Naive thymus-derived CD4-positive, alpha-beta T cell (primary cell): ENCODE measurements at places on chromosomes 11 and 22.
A peak's percentile ranks its signal among the peaks of the same experiment; 100 is the strongest.

GRCh38 chr11:34165786-34166555 is 60.5 kb downstream of the NAT10 start:
- H3K4me1 ChIP-seq: no peaks in the 10 kb centered on the region
- H3K36me3 ChIP-seq: no peaks in the 10 kb centered on the region
- H3K27me3 ChIP-seq: no peaks in the 10 kb centered on the region
- DNase-seq: no peak

- H3K4me1 ChIP-seq: no peaks in the 10 kb centered on the region
- H3K36me3 ChIP-seq: no peaks in the 10 kb centered on the region
- no peak for DNase-seq
- H3K27me3 ChIP-seq: no peaks in the 10 kb centered on the region
Measured at GRCh38 chr11:43699870-43700269, 19.3 kb downstream of the HSD17B12 start.

- H3K27me3 ChIP-seq: no peaks in the 10 kb centered on the region
- H3K4me1 ChIP-seq: peaks cover 5% of the 10 kb centered on the region
- H3K4me3 ChIP-seq: no peak overlapping the region
- no peaks in the 10 kb centered on the region for H3K36me3 ChIP-seq
Measured at GRCh38 chr22:43292630-43293018, 50.5 kb downstream of the SCUBE1 start.

- H3K4me3 ChIP-seq: peak overlapping the region; percentile 8
- peak overlapping the region; percentile 76 for H3K27ac ChIP-seq
- peak; percentile 85 for DNase-seq
- H3K4me1 ChIP-seq: peaks cover 31% of the 10 kb centered on the region
- peaks cover 27% of the 10 kb centered on the region for H3K36me3 ChIP-seq
Measured at GRCh38 chr11:119306373-119306890, 10.5 kb downstream of the MCAM start.

DNA sequence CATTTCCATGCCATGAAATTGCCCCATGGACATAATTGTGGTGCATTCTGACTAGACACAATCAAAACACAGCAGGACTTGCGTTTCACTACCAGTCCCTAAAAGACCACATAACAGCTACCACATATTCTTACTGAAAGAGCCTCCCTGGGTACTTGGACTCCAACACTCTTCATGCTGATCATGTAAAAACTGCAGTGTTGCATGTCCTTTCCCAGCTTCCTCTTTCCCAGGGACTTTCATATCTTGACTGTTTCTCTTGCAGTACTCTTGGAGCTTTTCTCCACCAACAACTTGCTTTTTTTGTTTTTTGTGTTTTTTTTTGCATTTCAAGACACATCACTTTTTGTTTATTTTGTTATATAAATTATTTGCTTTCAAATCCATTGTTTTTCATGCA is 22.9 kb downstream of the MS4A6E start:
- no peak overlapping the region for H3K27ac ChIP-seq
- no peaks in the 10 kb centered on the region for H3K27me3 ChIP-seq
- no peak for DNase-seq
- H3K4me3 ChIP-seq: no peak overlapping the region
- no peaks in the 10 kb centered on the region for H3K4me1 ChIP-seq
- no peaks in the 10 kb centered on the region for H3K36me3 ChIP-seq

DNA sequence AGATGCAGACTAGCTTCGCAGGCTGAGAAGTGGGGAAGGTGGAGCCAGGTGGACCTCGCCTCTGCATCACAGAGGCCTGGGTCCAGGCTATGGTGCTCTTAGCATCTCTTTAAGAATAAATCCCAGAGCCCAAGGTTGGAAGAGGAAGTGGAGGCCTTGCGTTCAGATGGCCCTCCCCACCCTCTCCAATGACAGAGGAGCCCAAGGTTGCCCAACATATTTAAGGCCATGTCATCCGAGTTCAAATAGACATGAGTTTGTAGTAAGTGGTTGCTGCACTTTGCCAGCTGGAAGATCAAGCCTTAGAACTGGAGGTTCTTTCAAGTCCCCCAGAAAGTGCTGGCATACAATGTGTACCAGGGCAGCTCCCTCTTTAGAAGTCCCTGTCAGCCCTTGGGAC is 47.1 kb upstream of the HORMAD2 start:
- no peaks in the 10 kb centered on the region for H3K4me1 ChIP-seq
- H3K4me3 ChIP-seq: no peak overlapping the region
- DNase-seq: no peak
- H3K36me3 ChIP-seq: peaks cover 8% of the 10 kb centered on the region

DNA sequence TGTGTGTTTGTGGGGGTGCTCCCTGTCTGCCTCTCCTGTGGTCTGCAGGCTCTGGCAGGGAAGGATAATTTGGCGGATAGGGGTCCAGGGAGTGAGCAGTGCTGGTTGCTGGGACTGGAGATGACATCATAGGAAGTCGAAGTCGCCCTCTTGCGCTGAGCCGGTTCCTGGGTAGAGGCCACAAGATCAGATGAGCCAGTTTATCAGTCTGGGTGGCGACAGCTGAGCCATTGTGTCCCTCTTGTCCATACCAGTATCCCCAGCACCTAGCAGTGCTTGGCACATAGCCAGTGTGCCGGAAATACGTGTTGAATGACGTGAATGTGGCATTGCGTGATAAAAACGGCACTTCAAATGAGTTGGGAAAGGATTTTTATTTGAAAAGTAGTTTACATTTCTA is 9.8 kb downstream of the APOL5 start:
- no peak overlapping the region for H3K4me3 ChIP-seq
- H3K36me3 ChIP-seq: no peaks in the 10 kb centered on the region
- H3K4me1 ChIP-seq: no peaks in the 10 kb centered on the region
- no peak overlapping the region for H3K27ac ChIP-seq

DNA sequence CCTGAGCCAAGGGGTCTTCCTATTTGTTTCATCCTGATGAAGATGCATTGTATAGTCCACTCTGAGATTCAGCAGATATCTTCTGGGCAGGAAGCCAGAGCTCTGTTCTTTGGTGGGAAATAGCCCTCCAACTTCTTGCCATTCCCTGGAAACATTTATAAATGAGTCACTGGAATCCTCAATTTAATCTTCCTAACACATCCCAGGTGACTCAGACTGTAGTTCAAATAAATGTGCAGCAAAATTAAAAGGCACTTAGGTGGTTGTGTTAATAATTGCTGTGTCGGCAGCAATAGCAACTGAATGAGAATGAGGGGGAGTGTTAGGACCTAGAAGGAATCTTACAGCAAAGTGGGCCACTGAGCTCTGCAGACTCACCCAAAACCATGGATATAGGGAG is 108.6 kb downstream of the INSC start:
- no peaks in the 10 kb centered on the region for H3K36me3 ChIP-seq
- no peak overlapping the region for H3K4me3 ChIP-seq
